ENCODE measurements at places on chromosomes 16 and 17. TPM values are rescaled to one million over a fixed set of nuclear protein-coding genes. Genes with fewer than 3 reads are reported as not detected.

Gene FOXN1
- not detected for polyA plus RNA-seq

Gene CXCL16
- 2.2 TPM for polyA plus RNA-seq

Gene MYO1D
- 23.6 TPM for polyA plus RNA-seq

Gene PHKB
- 67.5 TPM for polyA plus RNA-seq

Gene BAIAP3
- 0.33 TPM for polyA plus RNA-seq
